ENCODE measurements at places on chromosomes 2 and 18.

- DNase-seq = no peak
Measured at GRCh38 chr2:118102433-118103082, 14.3 kb downstream of the INSIG2 start.

GRCh38 chr2:60567919-60568768 lies 14.7 kb upstream of the BCL11A start:
- no peak for DNase-seq

GRCh38 chr2:19250906-19251305 lies 107.5 kb downstream of the OSR1 start:
- no peak for DNase-seq

DNA sequence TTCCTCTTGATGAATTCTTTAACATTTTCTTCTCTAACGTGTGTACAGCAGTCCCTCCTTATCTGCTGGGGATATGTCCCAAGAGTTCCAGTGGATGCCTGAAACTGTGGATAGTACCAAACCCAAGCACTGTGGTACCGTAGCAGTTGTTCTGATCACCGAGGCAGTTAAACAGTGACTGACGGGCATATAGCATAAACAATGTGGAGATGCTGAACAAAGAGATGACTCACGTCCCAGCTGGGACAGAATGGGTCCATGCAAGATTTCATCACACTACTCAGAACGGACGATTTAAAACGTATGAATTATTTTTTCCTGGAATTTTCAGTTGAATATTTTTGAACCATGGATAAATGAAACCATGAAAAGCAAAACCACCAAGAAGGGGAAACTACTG lies 54.5 kb upstream of the SPAG16 start:
- no peak for DNase-seq

DNA sequence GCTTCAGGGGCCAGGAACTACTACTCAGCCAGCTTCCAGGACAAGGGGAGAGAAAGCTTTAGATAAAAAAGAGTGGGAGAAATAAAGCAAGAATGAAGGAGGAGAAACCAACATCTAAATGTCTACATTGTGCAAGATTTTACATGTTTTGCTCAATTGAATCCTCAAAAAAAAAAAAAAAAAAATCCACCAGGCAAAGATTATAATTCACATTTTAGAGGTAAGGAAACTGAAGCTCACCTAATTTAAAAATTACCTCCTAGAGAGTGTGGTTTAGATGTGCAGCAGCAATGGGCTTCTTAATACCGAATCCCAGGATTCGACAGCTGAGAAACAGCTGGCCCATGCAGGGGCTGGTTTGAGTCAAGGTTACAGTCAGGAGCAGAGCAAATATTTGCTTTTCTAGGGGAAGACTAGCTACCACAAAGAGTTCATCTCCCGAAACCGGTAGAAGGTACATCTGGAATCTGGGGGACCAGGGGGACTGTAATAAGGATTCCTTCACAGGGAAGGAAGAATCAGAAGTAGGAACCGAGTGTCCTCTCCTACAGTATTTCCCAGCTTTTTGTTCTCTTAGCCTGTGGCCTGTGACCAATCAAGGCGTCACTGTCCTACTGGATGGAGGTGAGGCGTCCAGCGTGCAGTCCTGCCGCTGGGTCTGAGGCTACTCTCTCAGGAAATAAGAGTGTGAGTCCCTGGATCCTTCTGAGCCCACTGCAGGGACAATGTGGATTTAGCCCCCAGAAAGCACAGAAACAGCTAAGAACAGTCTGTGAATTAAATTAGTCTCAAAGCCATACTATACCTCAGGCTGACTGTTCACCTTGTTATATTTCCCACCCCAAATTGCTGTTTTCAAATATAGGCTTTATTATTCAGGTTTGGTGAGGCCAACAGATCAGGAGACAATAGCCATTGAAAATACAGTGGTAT lies 42.3 kb downstream of the IL1R2 start:
- DNase-seq = no peak

DNA sequence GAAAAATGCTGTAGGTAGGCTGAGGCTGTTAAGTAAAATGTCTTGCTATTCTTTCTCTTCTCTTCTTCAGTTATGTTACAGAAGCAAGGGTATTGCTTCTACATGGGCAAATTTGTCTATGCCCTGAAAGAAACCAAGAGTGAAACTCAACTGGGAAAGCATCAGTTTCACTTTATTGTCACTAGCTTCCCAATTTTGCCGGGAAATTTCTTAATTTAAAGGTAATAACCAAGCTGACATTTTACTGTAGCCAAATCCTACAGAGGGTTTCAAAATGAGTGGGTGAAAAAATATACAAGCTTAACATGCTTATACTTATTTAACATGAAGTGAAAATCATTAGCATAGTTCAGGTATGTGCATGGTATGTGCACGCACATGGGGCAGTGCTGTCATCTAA lies 3.2 kb downstream of the TANK start:
- DNase-seq = no peak

Measured in NCI-H2081 treated with DMSO at 0.1 percent for 48 hours (cell line).